ENCODE measurements at places on chromosomes 16 and 17.

DNA sequence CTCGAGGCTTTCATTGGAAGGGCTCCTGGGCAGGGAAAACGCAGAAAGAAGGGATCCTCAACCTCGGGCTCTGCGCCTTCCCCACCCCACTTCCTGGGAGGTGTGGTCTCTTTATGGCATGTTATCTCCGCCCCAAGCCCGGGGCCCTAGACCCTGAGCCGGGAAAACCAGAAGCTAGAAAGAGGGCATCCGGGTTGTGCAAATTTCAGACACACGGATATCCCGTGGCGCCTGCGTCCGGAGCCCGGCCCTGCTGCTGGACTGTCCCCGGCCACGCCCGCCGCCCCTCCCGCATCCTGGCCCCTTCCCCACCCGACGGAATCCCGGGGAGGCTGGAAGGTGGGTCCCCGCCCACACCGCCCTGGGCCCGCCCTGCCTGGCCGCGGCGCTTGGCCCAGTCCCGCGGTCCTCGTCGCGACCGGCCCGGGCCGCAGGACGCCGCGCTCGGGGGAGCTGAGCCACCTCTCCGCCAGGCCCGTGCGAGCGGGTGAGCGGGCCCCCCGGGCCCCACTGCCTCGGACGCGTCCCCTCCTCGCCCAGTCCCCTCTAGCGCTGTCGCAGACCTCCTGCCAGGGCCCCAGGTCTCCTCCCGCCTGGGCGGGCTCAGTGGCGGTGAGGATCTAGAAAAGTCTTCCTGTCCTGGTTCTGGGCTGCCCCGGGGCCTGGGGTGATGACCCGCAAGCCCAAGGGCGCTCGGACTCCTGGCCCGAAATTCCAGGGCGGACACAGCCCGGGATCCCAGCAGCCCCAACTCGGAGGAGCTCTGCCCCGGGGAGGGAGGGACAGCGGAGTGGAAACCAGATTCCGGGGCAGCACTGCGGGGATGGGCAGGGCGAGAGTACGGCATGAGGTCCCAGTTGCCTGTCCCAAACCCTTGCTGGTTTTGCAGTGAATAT lies at the start of gene SLC16A5:
Gene SLC16A5, plus strand, starts transcription at position 397 of the 896 bp plus-strand sequence. CDS start 5,683 bp downstream, outside the sequence.
- peak; percentile 95 for DNase-seq

- no peak for DNase-seq
Observed at GRCh38 chr16:22163806-22164205, 1.5 kb downstream of the SDR42E2 start.

DNA sequence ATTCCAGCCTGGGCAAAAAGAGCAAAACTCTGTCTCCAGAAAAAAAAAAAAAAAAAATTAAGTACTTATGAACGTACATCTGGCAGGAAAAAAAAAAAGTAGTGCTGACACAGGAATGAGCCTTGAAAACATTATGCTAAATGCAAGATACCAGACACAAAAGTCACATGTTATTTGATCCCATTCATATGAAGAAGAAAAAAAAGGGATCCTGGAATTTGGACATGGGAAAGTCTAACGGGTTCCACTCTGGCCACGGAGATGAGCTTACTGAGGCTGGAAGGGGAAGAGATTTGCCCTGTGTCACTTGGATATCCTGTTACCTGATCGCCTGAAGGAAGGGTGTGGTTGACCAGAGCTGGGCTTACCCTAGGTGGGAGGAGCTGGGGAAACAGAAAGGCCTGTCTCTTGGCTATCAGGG lies 251.9 kb downstream of the PARN start:
- DNase-seq: no peak

GRCh38 chr17:73325527-73325842 lies 13.7 kb upstream of the CDC42EP4 start:
- DNase-seq: no peak

- DNase-seq: no peak
Observed at GRCh38 chr16:80045861-80046260, 445.3 kb upstream of the MAF start.

DNA sequence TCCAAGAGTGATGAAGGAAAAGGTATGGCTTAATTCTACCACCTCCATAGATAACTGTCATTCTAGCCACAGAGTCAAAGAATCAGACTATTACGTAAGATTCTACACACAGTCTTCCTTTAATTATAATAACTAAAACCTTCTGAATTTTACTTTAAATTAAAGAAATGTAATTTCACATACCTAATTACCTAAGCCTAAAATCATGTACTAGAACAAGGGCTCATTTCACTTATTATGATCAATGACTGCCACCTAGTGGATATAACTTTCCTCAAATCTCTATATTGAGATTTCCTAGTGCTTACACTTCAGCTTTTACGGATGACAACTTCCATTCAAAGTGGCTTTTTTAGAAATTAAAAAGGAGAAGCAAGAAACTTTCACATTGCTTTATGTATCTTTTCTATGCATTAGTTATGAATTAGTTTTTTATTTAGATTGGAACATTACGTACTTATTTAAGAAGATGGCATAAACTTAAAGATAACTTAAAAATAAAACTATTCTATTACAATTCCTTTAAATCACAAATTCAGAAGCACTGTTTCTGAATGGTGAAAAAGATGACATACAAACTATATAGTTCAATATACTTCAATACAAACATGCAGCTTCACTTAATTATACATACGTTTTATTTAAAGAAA lies 18.2 kb upstream of the ABCA10 start:
- no peak for DNase-seq

DNA sequence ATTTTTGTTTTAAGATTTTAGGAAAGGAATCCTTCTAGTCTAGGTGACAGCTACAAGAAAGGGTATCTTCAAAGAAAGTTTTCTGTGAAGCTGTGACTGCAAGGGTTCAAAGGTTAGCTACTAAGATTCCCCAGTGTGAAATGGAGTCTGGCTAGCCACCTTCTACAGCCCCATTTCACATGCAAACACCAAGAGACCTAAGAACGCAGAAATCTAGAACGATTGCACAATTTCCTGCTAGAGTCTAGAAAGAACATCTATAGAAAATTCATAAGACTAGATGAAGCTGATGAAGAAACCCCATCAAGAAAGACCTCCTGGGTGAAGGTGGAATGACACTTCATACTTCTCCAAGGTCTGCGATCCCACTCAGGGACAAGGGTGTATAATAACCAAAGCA lies 77.1 kb downstream of the STX8 start:
- no peak for DNase-seq

DNA sequence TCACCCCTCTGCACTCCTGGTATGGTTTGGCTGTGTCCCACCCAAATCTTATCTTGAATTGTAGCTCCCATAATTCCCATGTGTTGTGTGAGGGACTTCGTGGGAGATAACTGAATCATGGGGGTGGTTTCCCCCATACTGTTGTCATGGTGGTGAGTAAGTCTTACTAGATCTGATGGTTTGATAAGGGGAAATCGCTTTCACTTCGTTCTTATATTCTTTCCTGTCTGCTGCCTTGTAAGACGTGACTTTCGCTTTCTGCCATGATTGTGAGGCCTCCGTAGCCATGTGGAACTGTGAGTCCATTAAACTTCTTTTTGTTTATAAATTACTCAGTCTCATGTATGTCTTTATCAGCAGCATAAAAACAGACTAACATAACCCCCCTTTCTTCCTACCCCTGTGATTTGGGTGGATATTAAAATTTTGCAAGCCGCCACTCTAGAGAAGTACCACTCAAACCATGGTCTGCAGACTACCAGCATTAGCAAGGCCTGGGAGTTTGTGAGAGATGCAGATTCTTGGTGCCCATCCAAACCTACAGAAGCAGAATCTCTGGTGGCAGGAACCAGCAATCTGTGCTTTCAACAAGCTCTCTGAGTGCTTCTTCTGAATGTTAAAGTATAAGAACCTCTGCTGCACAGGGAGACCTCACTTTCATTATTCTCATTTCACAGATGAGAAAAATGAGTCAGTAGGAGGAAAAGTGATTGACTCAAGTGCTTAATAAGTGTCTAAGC lies 999.5 kb upstream of the EEF2KMT start:
- DNase-seq: no peak

DNA sequence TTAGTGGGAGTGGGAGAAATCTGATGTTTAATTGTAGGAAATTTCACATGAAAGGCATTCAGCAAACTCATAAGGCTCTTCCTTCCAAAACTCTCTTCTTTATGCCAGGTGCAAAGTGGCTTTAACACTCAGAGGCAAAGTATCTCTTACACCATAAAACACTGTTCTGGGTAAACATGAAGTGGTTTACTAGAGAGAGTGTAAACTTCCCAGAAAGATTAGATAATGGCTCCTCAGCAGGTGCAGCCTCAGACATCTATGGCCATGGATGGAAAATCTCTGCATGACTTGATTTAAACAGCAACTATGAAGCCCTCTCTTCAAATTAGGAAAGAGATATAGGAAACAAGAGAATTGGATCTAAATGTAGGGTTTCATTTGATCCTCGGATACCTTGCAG lies 583.1 kb upstream of the SALL1 start:
- no peak for DNase-seq

- DNase-seq: no peak
Observed at GRCh38 chr17:4537451-4538235, 17.5 kb downstream of the MYBBP1A start.

- no peak for DNase-seq
Observed at GRCh38 chr17:65037157-65037556, 19.4 kb downstream of the GNA13 start.

GRCh38 chr16:88554711-88555264 lies 15.4 kb upstream of the ZC3H18 start:
- DNase-seq: no peak

DNA sequence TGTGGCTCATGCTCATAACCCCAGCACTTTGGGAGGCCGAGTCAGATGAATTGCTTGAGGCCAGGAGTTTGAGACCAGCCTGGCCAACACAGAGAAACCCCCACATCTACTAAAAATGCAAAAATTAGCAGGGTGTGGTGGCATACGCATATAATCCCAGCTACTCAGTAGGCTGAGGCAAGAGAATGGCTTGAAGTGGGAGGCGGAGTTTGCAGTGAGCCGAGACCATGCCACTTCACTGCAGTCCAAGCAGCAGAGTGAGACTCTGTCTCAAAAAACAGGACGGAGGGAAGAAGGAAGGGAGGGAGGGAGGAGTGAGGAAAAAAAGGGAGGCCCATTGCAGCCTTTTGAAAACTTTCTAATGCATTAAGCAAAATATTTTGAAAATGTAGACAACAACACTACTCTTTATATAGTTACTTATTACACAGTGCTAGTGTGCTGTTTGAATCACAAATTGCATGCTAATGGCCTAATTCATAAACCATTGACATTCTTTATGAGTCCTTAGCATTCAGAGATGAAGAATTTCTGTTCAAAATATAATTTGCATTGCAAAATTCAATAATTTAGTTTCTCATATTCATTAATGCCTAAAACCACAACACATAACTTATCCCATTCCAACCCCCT lies 59.4 kb downstream of the TMEM114 start:
- DNase-seq: no peak

DNA sequence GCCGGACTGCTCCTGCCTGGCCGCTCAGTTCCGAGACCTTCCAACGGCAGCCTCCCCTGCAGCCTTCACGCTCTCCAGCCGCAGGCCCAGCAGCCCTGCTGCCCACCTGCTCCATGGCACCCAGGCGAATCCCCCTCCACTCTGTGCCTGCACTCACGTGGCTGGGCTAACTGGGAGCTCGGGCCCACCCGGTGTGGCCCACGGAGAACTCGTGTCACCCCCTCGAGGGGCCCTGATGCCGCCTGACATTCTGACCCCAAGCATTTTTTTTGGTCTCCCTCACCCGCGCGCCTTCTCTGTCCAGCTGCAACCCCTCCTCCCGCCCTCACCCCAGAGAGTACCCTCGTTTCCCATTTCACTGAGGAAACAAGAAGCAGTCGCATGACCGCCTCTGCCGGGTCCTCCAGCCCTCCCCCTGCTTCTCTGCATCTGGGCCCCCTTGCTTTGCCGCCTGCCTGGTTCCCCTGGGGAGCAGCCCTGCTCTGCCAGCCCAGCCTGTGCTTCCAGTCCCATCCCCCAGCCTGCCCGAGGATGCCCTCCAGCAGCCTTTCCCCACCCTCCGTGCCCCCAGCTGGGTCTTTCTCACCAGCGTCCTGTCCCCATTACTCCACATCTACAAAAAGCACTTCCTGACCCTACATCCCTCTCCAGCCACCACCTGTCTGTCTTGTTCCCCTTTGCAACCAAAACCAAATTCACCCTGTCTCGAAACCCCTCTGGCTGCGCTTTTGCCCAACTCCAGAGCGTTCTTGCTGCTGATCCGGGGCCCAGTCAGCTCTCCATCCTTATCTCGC lies 146.4 kb upstream of the CHMP6 start:
- peak; percentile 56 for DNase-seq

- DNase-seq: no peak
Observed at GRCh38 chr17:21295036-21295952, 10.8 kb downstream of the MAP2K3 start.

DNA sequence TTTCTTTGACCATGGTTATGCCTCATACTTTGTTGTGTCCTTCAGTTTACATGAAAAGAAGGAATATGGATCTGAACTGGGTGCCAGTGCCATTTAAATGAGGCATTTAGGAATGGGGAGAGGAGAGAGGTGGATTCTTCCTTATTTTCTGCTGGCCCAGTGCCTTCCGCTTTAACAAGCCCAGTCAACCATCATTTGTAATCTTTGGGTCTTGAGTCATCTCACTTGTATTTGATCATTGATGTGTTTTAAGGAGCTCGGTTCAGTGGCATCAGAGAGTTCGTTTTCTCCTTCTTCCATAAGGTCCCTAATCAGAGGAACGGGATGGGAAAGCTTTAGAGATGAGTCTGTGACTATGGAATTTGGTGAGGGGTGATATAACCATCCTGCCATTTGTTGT lies 334.9 kb downstream of the WWOX start:
- DNase-seq: no peak

DNA sequence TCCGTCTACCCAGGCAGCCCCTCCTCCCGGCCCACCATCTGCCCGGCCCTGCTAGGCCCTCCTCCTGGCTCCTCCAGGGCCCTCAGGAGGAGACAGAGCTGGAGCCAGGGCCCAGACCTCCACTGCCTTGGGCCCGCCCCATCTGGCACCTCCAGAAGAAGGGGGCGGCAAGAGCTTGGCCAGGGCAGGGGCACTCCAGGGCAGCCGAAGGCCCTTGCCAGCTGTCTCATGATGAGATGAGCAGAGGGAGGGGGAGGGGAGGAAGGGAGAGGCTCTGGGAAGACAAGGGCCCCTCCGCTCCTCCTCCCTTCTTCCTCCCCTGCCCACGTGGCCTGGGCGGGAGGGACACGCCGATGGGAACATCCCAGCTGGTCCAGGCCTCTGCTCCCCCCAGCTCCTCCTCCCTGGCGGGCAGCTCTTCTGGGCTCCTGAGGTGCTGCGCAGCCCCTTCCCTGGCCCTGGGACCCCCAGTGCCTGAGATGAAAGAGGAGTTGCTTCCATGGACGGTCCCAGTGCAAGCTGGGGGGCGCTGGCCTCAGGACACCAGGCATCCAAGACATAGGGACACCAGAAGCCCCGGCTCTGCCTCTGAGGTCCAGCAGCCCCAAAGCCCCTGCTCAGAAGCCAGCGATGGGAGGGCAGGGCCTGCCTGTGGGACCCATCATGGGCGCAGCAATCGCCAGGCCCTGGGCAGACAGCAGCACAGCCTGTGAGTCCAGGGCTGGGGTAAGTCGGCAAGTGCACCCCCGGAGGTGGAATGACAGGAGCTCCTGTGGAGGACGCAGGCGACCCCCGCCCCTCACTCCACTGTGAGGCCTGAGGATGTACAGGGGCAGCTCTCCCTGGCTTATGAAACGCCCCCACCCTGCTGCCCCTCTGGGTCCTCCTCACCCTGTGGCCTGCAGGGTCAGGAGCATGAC lies 23.6 kb upstream of the ENPP7 start:
- peak; percentile 56 for DNase-seq
